Fibroblast of lung (primary cell): ENCODE measurements at places on chromosomes 11 and 22. TPM values are rescaled to one million over a fixed set of nuclear protein-coding genes. Genes with fewer than 3 reads are reported as not detected.

OR10A3 gene
- polyA plus RNA-seq, result 0.07 TPM in 1 of 2 replicates, not detected in the other

- H3K27me3 ChIP-seq, result no peaks in the 10 kb centered on the region
- no peak for DNase-seq
- H3K4me3 ChIP-seq, result no peak overlapping the region
- H3K36me3 ChIP-seq, result no peaks in the 10 kb centered on the region
Measured at GRCh38 chr11:22807855-22808570, 21.6 kb downstream of the SVIP start.

GRCh38 chr11:99968336-99968735 is 718.8 kb upstream of the ARHGAP42 start:
- H3K36me3 ChIP-seq, result no peaks in the 10 kb centered on the region
- H3K4me3 ChIP-seq, result no peak overlapping the region
- DNase-seq, result no peak
- H3K27me3 ChIP-seq, result no peaks in the 10 kb centered on the region

DNA sequence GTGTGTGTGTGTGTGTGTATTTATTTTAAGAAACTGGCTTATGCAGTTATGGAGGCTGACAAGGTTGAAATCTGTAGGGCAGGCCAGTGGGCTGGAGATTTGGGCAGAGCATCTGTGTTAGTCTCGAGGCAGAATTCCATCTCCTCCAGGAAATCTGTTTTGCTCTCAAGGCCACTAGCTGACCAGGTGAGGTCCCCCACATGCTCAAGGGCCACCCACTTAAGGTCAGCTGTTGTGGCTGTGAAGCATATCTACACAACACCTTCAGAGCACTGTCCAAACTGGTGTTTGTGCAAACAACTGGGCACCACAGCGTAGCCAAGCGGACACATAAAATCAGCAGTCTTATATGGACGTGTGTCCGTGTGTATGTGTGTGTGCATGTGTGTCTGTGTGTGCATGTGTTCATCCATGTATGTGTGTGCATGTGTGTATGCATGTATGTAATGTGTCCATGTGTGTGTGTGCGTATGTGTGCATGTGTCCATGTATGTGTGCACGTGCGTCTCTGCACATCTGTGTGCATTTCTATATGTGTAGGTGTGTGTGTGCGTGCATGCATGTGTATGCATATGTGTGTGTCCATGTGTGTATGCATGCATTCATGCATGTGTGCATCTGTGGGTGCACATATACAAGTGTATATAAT is 400.9 kb downstream of the BRD1 start:
- H3K36me3 ChIP-seq, result no peaks in the 10 kb centered on the region
- no peak overlapping the region for H3K27ac ChIP-seq
- no peak overlapping the region for H3K4me3 ChIP-seq
- DNase-seq, result no peak
- no peaks in the 10 kb centered on the region for H3K4me1 ChIP-seq

FOSL1 gene
- polyA plus RNA-seq, result 3.5 and 26.9 TPM in 2 replicates

GRCh38 chr11:111310088-111310487 is 11.7 kb downstream of the POU2AF3 start:
- peaks cover 13% of the 10 kb centered on the region for H3K27me3 ChIP-seq
- H3K4me3 ChIP-seq, result no peak overlapping the region
- no peak for DNase-seq
- H3K27ac ChIP-seq, result no peak overlapping the region

DNA sequence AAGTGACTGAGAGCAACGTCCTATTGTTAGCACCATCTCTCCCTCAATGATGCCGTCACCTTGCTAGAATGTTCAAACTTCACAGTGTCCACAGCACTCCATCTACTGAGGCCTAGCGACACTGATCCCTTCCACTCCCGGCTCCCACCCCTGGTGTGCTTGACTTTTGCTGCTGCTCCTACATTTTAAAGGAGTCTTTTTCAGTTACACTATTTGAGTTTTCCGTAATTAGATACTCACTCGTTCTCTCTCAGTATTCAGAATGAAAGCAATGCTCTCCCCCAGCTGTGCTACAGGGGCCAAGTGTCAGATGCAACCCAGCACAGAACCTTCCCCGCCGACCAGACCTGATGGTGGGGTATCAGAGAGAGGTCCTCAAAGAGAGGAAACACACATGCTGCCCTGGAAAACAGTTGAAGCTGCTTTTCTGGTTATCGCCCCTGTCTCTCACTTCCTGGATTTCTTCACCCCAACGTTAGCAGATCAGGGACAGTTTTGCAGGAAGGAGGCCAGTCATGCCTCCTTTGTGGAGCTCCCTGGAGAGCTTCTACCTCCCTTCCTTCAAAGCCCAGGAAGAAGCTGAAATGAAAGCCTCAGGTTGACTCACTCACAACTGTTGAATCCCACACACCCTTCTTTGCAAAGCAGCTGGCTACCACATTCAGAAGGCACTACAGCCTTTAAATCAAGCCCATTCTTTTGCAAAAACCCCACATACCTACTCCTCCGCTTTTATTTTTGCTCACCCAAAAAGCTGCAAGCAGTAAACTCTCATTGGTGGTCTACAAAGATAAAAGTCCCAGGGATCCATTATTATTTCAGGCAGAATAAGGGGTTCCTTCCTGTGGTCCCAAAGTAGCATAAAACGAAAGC is 23.5 kb downstream of the LARGE1 start:
- H3K4me1 ChIP-seq, result no peaks in the 10 kb centered on the region
- no peak overlapping the region for H3K27ac ChIP-seq
- no peak for DNase-seq
- H3K36me3 ChIP-seq, result no peaks in the 10 kb centered on the region
- no peaks in the 10 kb centered on the region for H3K27me3 ChIP-seq
- H3K4me3 ChIP-seq, result no peak overlapping the region

QSER1 gene
- polyA plus RNA-seq, result 9.6 and 12.9 TPM in 2 replicates
